ENCODE measurements at places on chromosomes 7 and 10.

DNA sequence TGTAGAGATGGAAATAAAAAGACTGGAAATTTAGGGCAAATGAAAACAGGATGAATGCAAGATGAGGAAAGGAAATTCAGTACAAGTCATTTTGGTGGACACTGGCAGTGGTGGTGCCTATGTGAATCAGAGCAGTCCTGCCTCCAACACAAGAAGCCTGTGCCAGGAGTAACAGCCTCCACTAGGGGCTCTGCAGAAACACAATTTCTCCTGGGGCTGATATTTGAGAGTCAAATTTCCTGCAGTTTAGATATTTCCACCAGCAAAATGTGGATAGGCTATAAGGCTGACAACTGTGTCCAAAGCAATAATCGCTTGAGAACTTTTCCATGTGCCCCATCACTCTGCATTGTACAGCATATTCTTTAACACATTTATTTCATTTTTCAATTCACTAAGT, 4.7 kb upstream of the PLXDC2 start:
- DNase-seq: no peak

DNA sequence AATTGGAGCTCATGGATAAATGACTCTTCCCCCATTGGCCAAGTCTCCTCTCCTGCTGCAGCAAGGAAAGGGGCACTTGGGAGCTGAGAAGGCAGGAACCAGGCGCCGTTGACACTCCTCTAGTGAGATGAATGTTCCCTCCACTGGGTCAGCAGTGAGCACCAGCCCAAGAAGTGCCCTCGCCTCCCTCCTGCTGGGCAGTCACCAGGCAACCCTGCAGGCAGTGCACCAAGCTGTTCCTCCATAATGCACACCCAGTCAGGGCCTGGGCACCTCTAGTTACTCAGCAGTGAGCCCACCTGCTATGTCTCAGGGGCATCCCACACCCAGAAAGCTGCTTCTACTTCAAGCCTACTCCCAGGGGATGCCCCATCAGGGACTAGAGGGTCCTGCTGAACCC, 84.3 kb downstream of the KCNMA1 start:
- DNase-seq: no peak

- peak; percentile 30 for DNase-seq
Measured at GRCh38 chr7:77651575-77652162, 44.6 kb upstream of the RSBN1L start.

DNA sequence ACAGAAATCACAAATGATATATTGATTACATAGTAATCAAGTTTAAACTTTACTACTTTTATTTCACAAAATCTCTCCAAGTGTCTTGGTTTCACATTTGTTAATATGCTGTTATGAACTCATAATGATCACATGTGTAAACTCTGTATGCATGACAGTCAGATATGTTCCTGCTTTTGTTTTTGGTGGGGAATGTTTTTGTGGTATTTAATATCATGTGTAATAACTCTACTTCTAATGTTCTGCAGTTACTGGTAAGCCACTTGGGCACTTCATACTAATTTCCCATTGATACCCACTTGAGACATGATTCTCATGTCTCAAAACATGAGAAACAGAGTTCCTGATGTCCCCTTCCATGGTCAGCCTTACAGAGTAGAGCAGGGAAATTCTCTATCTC, 109.1 kb upstream of the INHBA start:
- DNase-seq: no peak

DNA sequence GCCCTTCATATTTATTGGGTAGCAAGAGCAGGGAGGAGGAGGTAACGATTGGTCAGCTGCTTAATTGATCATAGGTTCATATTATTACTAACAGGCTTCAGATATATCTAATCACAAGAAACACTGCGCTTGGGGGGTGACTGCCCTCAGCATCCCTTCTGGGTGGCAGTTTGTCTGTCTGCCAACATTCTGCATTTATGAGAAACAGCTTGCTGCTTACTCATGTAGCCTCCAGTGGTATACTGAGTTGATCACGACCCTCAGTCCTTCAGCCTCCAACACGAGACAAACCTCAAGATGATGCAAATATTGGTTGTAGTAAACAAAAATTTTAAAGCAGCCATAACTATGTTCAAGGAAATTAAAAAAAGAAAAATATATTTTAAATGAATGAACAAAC, 657.8 kb upstream of the PHF14 start:
- no peak for DNase-seq

GRCh38 chr7:75646571-75647102, 92.1 kb downstream of the HIP1 start:
- DNase-seq: no peak

GRCh38 chr10:78547397-78547796, 513.7 kb downstream of the RPS24 start:
- no peak for DNase-seq

DNA sequence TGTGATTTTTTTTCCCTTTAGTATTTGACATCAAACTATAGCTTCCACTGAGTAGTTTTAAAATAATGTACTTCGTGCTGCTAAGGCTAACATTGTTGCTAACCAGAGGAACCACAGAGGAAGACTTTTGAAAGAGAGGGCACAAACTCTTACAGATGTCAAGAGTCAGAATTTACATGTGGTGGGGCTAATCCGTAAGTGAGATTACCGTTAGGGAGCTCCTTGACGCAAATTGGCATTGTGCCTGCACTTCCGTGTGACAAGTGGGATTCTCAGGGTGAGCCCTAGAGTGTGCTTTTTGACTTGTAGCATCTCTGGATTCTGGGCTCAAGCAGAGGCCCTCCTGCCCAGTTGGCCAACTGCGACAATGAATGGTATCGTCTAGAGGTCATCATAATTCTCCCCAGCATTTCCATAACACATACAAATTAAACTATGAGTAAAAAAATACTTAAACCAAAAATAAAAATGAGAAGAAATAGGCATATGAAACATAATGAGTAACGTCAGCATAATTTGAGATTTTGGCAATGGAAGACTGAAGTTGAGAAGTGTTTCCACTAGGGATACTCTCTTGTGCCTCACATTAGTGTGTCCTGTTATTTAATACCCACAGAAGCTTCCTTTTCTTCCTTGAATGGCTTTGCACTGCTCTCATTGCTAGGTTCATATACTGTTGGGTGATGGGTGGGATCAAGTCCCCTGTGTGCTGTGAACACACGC, 164.0 kb downstream of the SDK1 start:
- no peak for DNase-seq

DNA sequence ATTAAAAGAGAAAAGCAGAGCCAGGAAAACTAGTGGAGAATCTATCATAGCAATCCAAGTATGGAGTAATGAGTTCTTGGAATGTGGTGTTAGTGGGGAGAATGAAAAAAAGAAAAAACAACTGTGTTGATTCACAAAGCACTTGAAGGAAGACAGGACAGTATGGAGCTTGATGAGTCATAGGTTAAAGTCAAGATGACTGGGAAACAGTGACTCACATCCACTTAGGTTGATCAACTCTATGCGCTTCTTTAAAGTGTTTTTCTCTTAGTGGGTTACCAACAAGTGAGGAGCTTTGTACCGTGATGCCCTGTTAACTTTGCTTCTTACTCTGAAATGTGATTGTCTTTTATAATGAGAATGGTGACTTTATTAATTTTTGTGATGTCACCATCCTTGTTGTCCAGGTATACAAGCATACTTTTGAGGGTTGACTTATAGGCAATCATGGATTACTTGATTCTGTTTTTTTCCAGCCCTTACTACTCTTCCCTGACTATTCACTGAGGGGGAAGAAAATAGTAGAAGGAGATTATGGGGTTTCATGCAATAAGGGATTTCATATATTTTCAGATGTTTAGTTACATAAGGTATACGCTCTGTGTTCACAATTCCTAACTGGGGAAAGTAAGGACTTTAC, 32.1 kb upstream of the MDFIC start:
- no peak for DNase-seq

GRCh38 chr7:144729226-144729625, 106.6 kb downstream of the TPK1 start:
- no peak for DNase-seq

GRCh38 chr7:81301815-81302214, 383.0 kb upstream of the SEMA3C start:
- no peak for DNase-seq

DNA sequence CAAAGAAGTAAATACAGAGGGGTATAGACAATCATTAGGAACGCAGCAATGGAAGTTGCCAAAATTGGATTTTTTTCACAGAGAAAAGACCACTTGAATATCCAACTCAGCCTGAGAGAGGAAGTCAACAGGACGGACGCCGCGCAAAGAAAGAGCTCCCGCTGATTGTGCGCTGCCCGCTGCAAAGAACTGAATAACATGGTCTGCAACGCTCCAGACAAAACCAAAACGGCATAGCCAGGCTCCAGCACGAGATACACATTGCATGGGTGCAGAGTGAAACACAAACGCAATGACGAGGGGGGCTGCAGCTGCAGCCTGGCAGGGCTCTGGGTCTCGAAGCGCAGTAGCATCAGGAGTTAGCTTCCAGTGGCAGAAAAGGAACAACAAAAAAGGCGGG, 113.9 kb upstream of the MGMT start:
- no peak for DNase-seq

- DNase-seq: no peak
Measured at GRCh38 chr7:84848219-84848973, 338.5 kb downstream of the SEMA3D start.

GRCh38 chr10:84587789-84588188, 259.4 kb downstream of the CCSER2 start:
- DNase-seq: no peak

GRCh38 chr10:124539935-124540641, 78.5 kb downstream of the LHPP start:
- peak; percentile 71 for DNase-seq

GRCh38 chr10:35259769-35260397, 76.4 kb upstream of the CCNY start:
- no peak for DNase-seq

DNA sequence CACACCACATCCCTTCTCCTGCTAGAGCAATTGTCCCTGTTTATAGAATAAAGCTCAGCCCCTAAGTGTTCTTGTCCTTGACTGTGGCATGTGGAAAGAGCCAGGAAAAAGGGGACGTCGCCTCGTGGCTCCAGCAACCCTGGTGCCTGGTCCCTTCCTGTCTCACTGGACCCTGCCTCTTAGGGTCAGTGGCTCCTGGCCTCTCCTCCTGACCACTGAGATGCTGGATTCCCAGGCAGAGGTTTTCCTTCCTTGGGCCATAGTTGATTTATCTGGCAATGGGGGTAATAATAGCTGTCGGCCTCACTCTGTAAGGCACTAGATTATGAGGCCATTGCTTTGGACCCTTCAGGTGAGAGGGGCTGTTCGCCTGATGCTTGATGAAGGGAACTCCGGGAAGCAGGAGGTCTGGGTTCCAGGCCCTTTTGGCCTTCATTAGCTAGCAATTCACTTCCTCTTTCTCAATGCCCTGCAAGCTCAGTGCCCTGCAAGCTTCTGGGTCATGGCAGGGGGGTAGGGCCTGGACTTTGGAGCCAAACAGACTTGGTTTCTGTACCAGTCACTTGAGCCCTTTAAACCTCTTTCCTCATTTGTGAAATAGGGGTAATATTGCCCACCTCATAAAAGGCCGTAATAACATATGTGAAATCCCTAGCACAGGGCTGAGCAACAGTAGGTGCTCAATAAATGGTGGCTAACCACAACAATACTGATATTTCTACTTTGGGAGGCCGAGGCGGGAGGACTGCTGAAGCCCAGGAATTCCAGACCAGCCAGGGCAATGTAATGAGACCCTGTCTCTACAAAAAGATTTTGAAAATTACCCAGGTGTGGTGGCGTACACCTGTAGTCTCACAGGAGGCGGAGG, 1.1 kb downstream of the ASL start:
- DNase-seq: no peak

DNA sequence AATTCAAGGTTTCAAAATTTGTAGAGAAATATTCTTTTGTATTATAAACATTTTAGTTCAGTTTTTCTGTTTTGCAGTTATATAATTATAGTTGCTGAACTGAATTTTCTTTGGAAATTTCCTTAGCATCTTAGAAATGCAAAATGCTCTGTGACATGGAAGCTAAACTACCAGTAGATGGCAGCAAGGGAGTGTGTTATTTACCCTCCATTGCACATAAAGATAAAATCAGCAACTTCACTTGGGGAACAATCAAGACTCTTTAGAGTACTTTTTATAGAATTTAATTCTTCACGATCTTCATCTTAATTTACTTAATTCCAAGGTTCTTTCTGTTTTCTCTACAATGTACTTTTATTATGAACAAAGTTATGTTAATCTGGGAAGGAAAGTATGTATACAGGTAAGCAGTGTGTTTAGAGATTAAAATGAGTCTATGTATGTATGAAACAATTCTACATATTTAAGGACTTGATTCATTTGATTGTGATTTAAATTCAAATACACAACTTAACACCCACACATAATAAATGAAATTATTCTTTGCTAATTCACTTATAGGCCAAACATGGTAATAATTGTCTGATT, 404.2 kb downstream of the THSD7A start:
- DNase-seq: peak; percentile 66
